ENCODE measurements at places on chromosomes 12 and 14.

- DNase-seq = no peak
Observed at GRCh38 chr14:72722201-72722785, 171.6 kb downstream of the DPF3 start.

GRCh38 chr12:92603741-92604432 lies 98.9 kb upstream of the PLEKHG7 start:
- no peak for DNase-seq

- no peak for DNase-seq
Observed at GRCh38 chr12:325906-326305, 63.2 kb downstream of the KDM5A start.

DNA sequence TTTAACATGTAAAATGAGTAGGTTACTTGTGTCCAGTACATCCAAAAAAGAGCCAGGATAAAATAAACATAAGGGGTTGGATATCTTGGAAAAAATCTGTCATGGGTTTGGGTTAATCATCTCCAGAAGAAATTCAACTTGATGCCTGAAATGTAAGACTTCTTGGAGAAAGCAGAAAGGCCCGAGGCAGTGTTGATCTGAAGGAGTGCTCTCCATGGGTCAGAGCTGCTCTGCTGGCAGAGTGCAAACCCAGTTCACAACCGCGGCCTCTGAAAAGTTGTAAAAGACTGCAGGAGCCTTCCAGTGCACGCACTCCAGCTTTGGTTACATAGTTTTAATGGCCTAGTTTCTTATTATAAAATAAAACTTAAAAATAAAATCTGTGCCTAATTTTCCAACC lies 97.3 kb upstream of the ALX1 start:
- DNase-seq = no peak

DNA sequence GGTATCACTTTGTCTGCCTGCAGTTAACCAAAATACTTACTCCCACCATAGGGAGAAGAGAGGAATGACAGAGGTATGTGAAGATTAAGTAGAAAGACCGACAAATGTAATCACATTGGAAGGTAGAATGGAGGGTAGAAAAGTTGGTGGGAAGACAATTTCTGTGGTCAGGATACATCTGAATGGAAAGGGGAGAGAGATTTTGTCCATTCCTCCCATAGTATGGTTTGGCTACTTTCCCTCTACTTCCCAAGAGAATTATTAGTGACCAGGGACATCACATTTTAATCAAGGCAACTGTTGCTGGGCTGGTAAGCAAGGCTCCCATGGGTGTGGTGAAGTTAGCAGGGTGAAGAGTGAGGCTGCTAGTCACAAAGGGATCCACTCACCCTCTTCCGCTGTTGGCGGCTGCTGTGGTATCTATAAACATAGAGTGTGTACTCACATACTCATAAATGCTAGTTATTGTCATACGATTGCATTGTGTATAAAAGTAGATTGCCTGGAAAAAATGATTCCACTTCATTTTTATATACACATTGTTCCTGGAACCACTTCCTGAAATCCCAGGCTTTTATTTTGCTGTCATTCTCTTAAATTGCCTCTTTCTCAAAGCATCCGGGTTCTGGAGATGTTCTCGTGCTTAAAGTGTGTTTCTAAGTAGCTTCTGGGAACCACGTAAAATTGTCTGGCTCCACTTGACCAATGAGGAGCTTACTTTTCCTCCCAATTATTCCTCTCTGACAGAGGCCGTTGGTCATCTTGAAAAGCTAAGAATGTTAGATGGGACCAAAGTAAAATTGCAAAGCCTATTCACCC lies 413.1 kb downstream of the ZFP36L1 start:
- DNase-seq = no peak

- DNase-seq = no peak
Observed at GRCh38 chr12:27013611-27014084, 536 bp downstream of the TM7SF3 start.

- no peak for DNase-seq
Observed at GRCh38 chr12:102776041-102776440, 141.0 kb downstream of the PAH start.

DNA sequence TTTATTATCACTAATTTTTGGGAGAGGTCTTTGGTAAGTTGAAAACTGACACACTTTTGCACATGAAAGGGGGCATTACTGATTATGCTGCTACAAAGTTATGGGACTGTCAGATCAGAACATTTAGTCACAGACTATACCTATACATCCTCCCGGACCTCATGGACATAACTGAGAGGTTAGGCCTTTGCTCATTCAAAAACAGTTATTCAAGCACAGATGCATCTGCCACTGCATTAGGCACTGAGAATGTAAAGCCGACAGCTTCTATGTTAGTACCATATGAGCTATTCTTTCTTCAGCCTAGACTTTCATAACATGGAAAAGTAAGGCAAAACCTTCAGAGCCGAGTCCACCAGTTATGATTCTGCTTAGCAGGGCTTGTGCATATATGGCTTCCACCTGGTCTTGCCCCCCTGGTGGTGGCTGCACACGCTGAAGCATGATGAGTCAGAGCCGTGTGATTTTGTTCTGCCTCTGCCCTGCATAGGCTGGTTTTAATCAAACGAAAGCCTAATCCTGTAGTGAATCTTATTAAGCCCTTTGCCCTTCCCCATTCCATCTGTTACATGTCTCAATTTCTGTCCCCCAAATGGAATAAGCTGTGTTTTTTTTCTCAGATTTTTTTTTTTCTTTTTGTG lies 21.8 kb upstream of the RNU6-8 start:
- no peak for DNase-seq

DNA sequence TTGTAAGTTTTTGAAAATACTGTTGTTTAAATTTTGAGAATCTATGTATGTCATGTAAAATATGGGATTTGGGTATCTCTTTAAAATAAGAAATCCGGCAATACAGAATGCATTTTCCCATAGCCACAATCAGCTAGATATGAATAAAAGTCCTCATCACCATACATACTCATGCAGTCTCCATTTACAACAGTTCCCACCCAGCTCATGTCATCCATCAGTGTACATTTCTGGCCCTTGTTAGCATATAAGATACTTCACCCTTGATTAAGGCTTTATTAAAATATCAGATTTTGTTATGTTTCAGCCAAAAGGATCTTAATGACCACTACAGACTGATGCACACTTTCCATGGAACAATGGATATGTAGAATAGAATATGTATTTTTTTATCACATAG lies 218.0 kb downstream of the DPY19L2 start:
- DNase-seq = no peak

GRCh38 chr12:94100211-94100627 lies 48.2 kb upstream of the PLXNC1 start:
- DNase-seq = no peak

DNA sequence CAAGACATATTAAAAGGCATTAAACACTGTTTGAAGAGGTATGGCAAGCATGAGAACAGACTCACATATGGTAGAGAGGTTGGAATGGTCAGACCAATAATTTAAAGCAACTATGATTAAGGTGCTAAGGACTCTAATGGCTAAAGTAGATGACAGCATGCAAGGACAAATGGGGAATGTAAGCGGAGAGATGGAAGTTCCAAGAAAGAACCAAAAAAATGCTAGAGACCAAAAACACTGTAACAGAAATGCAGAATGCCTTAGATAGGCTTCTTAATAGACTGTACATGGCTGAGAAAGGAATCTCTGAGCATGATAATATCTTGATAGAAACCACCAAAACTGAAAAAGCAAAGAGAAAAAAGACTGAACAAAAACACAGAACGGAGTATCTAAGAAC lies 77.4 kb downstream of the RIN3 start:
- no peak for DNase-seq
